ENCODE measurements at places on chromosomes 2 and 18.
A peak's percentile ranks its signal among the peaks of the same experiment; 100 is the strongest.

GRCh38 chr18:8584798-8585197 is 24.4 kb upstream of the RAB12 start:
- no peak for DNase-seq

DNA sequence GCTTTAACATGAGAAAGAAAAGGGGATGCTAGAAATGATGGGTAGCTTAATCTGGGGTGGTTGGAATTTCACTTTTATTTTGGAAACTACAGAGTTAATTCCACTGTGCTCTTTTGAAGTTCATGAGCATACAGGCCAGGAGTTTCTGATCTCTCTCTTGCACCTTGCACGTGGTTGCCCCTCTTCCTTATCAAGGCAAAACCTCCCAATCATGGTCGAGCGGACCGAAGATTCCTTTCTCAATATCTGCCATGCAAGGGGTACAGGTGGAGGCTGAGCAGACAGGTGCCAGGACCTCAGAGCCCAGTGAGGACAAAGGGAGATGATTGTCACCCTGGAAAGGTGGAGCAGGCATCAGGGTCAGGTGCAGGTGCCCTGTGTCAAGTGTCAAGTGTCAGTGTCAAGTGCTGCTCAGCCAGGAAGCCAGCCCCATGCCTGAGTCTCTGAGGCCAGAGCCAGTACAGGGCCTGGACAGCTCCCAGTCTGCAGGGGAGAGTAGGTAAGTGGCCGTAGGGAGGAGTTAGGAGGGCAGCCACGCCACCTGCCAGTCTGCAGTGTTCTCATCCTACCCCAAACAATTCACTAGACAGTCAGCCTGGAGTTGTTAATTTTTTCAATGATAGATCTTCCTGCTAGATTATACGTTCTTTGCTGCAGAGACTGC is 42.2 kb downstream of the LPIN1 start:
- DNase-seq: no peak

DNA sequence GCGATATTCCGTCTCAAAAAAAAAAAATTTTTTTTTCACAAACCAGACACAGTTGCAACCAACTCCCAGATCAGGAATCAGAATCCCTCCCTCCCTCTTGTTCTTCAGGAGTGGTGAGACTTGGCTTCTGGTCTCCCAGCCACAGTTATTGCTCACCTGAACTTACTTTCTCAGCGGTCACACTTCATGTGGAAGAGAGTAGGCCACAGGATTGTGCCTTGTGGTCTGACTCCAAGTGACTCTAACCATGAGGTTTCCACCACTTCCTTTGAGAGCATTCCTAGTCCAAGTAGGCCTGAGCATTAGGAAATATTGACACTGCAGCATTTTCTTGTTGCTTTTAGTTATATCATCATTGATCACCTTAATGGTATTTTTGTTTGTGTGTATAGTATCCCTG is 12.1 kb downstream of the FMNL2 start:
- no peak for DNase-seq

- DNase-seq: no peak
Measured at GRCh38 chr2:136373841-136374240, 255.9 kb upstream of the CXCR4 start.

- DNase-seq: no peak
Measured at GRCh38 chr2:158732573-158733429, 62.3 kb upstream of the DAPL1 start.

- peak; percentile 19 for DNase-seq
Measured at GRCh38 chr2:159124441-159124911, 156.0 kb downstream of the TANC1 start.

- no peak for DNase-seq
Measured at GRCh38 chr2:26640331-26640745, 828 bp downstream of the CIB4 start.
